GOT3 (cell line): ENCODE measurements at places on chromosomes 12 and 14.
A peak's percentile ranks its signal among the peaks of the same experiment; 100 is the strongest.

GRCh38 chr14:86003998-86004397, 474.1 kb downstream of the FLRT2 start:
- no peak for DNase-seq

- DNase-seq, result no peak
Measured at GRCh38 chr14:37195327-37195726, 2.4 kb upstream of the MIPOL1 start.

- no peak for DNase-seq
Measured at GRCh38 chr14:35220027-35220676, 72.0 kb upstream of the PSMA6 start.

DNA sequence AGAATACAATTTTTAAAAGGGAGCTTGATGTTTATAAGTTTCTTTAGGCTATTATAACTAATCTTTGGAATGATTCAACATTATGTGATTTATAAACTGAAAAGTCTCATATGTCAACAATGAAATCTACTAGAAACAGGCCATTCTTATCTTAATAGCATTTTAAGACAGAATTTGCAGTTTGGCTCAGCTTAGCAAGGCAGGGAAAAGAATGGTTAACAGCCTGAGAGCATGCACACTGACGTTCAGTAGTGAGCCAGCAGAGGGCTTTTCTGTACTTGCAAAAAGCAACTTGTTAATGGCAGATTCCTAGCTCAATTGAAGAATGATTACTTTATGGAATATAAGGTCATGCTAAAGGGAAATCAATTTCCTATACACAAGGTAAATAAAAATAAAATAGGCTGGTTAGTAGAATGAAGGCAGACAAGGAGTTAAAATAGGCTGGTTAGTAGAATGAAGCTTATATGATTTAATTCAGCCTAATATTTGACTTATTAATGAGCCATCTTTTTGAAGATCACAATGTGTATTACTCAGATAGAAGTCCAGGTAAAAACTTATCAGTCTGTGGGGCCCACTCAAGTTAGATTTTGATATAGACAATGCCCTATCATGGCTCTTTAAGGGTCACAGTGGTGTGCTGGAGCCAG, 95.9 kb downstream of the OTOGL start:
- no peak for DNase-seq

- DNase-seq, result no peak
Measured at GRCh38 chr12:11891346-11891745, 179.4 kb upstream of the BCL2L14 start.

DNA sequence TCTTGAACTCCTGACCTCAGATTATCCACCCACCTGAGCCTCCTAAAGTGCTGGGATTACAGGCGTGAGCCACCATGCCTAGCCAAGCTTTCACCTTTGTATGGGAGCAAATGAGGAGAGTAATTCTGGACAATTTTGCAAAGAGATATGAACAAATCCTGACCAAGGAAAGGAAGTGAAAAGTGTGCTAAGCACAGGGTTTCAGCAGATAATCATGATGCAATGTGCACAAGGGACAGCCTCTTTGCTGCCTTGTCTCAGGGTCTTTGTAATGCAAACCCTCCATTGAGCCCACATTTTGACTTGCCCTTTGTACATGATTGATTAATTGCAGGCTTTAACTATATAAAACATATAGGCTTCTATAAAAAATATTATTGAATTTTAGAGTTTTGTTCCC, 9.2 kb upstream of the PYGL start:
- DNase-seq, result no peak

GRCh38 chr12:70787612-70788011, 132.9 kb downstream of the PTPRR start:
- DNase-seq, result no peak

DNA sequence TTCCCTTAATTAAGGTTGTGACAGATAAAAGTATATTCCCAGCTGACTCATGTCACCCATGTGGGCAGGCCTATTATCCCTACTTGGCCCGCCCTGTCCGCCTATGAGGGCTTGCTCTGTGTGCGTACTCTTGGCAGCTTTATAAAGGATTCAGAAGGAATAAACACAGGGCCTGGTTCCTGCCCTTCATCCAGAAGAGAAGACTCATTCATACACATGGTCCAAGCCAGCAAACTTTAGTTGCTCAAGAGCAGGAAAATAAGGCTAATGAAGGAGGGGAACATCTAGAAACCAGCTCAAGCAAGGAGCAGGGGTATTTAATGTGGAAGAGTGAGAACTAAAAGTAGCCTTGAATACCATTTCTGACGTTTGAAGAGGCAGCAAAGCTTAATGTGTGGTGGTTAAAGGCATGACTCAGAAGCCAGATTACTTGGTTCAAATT, 141.9 kb downstream of the CRADD start:
- DNase-seq, result no peak

DNA sequence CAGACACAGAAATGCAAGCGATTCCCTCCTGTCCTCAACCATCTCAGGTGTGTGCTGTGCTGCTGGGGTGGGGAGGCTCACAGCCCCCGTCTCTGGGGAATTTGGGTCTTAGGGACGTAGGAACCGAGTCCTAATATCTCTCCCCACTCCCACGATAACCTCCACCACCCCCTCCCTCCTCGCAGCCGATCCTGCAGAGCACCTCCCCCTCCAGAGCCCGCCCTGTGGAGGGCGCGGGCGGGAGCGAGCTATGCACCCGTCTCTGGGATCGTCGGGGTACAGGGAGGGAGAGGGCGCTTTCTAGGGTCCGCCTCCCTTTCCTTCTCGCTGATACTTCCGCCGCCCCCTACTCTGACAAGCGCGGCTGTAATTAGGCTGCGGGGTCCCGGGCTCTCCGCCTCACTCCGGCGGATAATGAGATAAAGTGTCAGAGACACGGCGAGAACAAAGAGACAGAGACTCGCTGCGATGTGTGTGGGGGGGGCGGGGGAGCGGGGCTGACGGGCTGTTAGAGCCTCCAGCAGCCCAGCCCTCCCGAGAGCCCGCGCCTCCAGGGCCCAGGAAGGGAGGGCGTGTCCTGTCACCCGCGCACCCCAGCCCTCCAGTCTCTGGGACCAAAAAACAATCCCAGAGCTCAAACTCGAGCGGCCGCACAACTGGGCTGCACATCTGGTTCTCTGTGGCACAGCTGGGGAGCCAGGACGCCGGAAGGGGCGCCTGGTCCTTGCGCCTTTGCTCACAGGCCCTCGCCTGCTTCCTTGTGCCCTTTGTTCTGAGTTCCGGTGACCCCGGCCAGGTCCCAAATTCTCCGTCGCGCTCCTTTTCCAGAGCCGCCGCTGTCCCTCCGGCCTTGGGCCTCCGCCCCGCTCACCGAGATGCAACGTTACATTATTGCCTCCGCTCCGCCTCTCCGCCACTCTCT, 8.7 kb downstream of the SHMT2 start:
- no peak for DNase-seq

DNA sequence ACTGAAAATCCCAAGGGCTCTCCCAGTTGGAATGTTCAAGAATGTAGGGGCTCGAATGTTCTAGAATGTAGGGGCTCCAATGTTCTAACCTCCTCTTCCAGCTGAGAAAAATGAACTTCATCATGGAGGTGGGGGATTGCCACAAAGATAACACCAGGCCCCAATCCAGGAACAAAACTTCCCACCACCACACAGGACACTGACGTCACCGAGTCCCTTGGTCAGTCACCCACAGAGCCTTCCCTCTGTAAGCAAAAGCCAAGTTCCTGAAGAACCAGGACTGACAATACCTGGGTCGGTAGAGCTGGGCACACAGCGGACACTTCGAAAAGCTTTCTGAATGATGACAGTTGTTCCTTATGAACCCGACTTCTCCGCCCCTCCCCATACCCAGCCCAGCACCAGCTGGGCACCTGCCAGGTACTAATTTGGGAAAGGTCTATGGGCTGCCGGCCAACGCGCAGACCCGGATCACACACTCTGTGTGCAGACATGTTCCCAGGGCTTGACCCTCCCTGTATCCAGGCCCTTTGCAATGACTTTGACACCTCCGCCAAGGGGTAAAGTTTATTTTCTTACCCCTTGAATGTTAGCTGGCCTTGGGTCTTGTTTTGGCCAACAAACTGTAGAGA, 18.9 kb downstream of the ITPK1 start:
- no peak for DNase-seq

DNA sequence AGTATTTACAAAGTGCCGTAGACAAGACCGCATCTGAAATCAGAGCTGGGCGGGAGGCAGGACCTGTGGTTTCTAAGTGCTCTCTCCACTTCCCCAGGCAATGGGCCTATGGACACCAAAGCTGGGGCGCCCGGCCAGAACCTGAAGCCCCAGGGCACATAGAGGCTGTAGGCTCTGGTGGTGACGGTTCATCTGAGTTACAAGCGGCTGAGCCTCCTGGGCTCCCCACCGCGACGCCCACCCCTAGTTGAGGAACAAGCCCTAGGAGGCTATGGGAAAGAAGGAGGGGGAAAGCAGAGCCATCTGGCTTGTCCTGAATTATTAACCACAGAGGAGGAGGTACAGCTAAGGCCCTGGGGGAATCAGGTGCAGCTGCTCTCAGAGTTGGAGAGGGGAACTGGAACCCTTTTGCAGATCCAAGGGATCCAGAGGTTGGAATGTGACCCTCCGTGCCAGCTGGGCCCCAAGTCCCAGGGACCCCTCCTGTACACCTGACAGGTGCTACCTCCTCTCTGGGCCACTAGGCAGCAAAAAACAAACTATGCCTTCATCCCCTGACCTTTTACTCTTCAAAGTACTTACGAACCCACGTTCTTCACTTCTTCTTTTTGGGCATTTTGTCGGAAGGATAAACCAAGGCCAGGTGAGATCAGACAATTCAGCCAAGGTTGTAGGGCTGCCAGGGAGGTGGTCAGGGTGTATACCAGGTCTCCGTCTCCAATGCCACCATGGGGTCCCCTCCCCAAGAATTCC, 77.2 kb downstream of the ARL6IP4 start:
- DNase-seq, result no peak

DNA sequence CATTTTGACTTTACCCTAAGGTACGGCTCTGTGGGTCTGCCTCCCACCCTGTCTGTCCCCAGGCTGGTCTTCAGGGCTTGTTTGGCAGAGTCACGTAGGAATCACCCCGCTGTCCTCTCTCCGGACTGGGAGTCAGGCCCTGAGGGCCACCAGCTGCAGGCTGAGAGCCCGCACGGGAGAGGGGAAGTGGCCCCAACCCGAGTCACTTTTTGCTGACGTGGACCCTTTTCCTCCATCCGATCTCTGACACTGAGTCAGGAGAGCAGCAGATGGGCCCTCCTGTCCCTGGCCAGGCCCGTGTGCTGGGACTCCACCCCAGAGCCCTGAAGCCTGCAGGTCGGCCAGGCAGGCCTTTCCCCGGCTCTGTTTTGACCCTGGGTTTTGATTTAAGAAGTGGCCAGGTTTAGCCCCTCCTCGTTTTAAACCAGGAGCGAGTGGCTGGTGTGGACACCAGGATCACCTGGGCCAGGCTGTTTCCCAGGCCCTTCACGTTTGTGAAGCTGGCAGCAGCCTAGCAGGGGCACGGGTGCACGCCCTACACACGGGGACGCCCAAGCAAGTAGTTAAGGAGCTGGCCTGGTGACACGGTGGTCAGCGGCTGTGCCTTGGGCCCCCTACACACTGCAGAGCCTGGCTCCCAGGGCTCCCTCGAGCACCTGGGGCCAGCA, 12.5 kb upstream of the TEX22 start:
- no peak for DNase-seq

GRCh38 chr12:49019443-49020324, 1.1 kb upstream of the PRKAG1 start:
- DNase-seq, result no peak

DNA sequence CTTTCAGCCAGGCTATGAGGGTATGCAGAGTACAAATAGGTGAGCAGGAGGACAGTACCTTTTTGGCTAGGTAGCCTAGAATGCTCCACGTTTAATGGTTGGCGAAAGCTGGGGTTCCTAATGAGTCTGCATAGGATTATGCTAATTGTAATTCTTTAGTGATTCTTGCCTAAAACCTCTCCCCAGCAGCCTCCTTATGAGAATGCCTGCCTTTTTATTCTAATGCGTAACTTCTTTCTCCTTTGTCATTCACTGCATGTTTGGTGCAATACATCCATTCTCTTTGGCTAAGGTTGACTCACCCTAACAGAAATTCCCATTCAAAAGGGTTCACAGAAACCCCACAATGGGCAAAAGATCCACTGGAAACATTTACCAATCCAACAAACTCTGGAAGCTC, 752.2 kb downstream of the FSCB start:
- DNase-seq, result no peak

DNA sequence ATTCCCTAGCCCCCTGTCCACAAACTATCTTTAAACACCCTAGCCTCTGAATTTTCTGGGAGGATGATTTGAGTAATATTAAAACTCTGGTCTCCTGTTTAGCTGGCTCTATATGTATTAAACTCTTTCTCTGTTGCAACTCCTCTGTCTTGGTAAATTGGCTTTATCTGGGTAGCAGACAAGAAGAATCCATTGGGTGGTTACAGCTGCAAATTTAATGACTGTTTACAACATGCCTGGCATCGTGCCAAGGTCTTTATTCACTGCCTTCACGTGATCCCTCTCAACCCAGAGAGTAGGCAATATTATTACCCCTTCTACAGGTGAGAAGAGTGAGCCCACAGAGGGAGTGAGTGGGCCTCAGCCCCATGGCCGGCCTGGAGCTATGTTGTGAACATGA, 77.8 kb upstream of the MYL2 start:
- DNase-seq, result no peak

GRCh38 chr12:66232263-66232662, 43.2 kb downstream of the IRAK3 start:
- no peak for DNase-seq

DNA sequence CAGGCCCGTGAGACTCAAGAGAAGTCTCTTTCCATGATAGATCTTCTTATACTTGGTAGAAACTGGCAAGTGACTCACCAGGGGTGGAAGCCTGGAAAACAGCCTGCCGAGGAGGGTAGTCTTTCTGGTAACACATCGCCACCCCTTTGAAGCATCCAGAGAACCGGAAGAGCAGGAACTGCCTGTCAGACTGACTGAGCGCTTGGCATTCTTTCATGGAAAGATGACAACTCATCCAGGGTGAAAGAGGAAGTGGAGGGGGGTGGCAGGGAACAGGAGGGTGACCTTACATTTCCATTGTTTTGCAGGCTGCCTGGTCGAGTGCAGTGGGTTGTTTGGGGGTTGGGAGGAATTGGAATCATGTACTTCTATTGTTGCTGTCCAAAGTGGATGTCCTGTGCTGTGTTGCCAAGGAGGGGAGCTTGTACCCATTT, 34.5 kb downstream of the PRKCH start:
- DNase-seq, result peak; percentile 2
